ENCODE measurements at places on chromosomes 11 and 22.

GRCh38 chr11:17722000-17722643 lies 2.8 kb downstream of the MYOD1 start:
- peak; percentile 43 for DNase-seq

DNA sequence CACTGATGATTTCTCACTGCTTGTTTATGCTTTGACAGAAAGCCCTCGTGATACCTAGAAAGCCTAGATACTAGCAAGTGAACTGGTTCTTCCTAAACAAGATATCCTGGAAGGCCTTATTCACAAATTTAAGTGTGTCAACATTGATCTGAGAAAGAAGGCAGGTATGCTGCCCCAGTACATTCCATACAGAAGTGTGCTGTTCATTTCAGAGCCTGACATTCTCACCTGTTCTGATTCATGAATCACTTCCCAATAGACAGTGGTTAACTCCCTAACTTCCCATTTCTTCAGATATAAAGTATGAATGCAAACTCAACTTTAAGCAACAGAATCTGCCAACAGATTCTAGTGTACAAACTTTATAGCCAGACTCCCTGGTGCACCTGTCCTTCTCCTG lies 15.5 kb upstream of the RASSF10 start:
- no peak for DNase-seq

DNA sequence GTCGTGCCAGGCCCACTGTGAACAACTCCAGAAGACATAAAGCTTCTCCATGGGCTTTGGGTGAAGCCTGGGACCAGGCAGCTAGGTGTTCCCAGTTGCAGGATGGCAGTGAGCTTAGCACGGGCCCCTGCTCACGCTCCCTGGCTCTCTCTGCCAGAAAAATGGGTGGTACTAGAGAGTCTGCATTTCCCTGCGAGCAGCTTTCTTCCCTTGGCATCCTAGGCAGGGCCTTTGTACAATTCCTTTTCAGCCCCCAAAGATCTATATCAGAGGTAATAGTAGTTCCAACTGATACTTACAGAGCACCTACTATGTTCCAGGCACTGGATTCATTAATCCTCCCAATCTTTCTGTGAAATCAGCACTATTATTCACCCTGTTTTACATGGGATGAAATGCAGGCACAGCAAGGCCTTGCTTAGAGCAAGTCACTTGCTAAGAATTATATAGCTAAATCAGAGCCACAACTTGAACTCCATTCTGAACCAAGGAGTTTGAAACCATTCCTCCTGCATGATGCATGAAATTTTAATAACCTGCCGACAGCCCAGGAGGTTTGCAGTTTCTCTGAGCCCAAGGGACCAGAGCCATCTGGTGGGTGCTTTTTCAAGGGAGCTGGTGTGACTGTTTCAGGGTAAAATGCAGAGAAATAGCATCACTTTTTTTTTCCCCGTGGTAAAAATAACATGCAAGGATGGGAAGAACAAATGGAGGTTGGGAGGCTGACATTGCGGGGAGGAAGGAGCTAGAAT lies 22.7 kb downstream of the NAV2 start:
- DNase-seq: no peak

DNA sequence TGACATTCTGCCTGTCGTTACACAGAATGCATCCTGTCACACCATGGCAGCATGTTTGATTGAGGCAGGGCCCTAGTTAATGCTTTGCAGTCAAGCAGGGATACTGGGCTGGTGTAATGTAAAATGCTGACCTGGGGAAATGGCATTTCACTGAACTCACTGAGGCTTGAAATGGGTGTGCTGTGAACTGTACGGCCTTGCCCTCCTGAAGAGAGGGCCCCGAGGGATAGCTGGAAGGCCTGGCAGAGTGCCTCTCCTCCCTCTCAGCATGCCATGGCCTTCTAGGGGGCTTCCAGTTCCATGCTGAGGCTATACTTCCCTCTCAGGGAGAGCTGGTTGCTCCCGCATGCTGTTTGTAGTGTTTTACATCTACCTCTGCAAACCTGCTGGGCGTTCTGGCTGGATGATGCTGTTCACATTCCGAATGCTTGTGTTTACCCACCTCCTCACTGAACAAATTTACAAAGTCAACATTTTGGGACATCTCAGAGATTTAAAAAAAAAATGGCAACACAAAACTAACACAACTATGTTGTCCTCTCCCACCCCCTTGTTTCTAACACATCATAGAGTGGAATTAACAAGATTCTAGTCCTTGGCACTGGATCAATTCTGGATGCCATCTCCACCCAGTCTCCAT lies 416.7 kb upstream of the CADM1 start:
- peak; percentile 64 for DNase-seq

DNA sequence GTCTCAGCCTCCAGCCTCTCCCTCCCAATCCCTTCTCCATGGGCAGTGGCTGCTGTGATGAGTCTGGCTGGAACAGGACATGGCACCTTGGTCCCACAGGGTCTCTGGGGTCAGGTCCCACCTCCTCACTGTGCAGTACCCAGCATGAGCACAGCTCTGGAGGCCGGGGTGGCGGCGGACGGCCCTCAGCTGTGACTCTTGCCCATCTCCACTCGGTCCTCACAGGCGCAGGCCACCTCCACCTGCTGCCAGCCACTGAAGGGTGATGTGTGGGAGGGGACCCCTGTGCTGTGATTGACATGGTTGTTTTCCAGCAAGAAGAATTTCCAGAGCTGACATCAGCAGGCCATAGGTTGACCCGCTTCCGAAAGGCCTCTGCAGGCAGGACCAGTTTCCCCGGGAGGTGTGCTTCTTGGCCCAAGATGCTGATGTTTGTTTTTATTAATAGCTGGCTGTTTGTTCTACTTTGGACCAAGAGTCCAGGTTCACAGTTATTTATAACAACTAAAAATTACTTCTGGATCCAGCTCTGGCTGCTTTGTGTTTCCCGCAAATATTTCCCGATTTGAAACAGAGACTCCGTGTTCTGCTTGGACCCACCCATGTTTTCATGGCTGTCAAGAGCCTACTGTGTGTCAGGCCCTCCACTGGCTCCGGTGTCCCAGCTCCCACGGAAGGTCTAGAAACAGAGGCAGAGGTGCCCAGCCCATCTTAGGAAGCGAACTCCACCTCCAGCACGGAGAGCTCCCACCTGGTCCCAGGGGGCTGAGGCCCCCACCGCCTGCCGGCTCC lies 45.7 kb downstream of the SCUBE1 start:
- no peak for DNase-seq

GRCh38 chr11:17855531-17856290 lies 121.1 kb downstream of the KCNC1 start:
- DNase-seq: no peak

GRCh38 chr22:35154937-35155387 lies 89.0 kb downstream of the ISX start:
- peak; percentile 24 for DNase-seq

GRCh38 chr11:2531277-2531986 lies 86.6 kb downstream of the KCNQ1 start:
- peak; percentile 3 for DNase-seq

GRCh38 chr11:34640050-34640923 lies 19.4 kb downstream of the EHF start:
- no peak for DNase-seq

DNA sequence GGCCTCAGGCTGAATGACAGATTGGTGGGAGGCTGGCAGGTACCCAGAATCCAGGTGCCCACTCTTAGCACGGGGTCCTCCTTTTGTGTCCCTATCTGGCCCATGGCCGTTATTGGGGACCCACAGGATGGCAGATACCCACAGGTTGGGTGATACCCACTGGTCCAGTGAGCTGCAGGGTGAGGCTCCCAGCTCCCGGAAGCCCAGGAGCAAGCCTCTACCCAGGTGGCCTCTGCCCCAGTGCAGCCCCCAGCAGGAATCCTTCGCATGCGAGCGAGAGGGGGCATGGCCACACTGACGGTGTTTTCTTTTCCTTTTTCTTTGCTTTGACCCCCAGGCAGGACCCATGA lies 116.1 kb downstream of the PHF21B start:
- DNase-seq: no peak

DNA sequence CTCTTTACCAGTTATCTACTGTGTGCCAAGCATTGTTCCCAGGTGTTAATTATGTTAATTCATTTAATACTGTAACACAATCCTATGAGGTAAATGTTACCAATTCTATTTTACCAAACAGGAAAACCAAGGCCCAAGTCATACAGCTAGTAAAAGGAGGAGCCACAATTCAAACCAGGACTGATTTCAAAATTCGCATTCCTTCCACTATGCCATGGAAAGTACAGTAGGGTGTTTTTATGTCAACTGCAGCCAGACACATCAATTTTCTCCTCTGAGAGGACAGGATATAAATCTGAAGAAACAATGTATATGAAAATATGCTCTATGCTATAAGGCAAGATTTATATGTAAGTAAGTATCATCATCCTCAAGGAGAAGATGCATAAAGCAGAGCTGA lies 104.3 kb downstream of the RPL27A start:
- no peak for DNase-seq

- DNase-seq: no peak
Measured at GRCh38 chr11:133249065-133249464, 283.2 kb downstream of the OPCML start.

DNA sequence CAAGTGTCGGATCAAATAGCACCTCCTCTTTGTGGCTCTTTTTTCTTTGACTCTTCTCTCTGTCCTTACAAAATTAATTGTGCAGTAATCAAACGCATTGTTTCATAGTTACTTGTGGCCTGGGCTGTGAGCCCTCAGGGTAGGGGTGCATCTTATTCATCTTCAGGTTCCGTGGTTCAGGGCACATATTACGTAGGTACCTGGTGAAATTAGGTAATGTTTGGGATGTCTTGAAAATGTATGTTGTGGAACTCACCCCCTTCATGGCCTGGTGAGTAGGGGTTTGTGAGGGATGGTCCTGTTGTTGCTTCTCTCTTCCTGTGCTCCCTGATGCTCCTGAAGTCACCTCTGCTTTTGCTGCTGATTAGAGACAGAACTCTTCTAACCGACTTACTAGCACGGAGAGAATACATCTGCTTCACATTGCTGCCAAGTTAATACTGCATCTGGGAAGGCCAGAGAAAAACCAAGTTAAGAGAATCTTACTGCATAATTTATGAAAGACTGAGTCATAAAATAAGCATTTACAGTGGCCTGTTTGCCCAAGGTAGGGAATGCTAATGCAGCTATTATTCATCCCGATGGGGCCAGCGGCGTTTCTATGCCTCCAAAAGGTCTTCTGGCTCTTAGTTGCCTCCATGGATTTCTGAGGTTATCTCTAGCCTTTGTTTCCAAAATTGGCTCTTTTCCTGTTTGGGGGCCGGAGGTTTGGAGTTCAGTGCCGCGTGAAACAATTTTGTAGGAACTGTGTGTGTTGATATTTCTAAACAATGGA lies 66.9 kb downstream of the TBC1D22A start:
- DNase-seq: no peak

- no peak for DNase-seq
Measured at GRCh38 chr11:93952082-93952780, 68.9 kb upstream of the HEPHL1 start.

GRCh38 chr11:331358-332060 lies 10.8 kb upstream of the IFITM3 start:
- DNase-seq: no peak

DNA sequence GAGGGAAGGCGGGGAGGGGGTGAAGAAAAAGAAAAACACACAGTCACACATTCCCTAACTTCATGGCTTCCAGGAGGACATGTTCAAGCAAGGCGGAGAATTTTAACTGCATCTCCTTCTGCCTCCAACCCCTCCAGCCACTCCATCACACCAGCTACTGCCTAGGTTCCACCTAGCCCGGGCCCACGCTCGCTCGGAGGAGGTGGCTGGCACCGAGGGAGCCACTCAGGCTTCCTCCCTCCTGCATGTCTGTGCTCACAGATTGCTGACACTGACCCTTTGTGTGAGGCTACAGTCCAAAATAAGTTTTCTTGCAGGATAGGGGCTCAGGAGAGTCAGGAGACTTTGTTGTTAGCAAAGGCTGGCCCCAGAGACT lies 9.4 kb upstream of the OPCML start:
- no peak for DNase-seq

- no peak for DNase-seq
Measured at GRCh38 chr22:46828323-46828900, 66.0 kb downstream of the TBC1D22A start.

GRCh38 chr11:12113294-12113693 lies 2.9 kb downstream of the MICAL2 start:
- DNase-seq: no peak

DNA sequence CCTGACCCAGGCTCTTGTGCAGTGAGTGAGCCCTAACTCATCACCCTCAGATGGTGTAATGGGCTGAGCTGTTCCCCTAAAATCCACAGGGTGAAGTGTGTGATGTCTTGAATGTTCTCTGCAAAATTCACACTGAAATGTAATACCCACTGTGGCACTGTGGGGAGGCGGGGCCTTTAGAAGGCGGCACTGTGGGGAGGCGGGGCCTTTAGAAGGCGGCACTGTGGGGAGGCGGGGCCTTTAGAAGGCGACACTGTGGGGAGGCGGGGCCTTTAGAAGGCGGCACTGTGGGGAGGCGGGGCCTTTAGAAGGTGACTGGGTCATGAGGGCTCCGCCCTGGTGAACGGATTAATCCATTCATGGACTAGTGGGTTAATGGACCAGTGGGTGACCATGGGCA lies 33.0 kb downstream of the CHID1 start:
- DNase-seq: no peak

DNA sequence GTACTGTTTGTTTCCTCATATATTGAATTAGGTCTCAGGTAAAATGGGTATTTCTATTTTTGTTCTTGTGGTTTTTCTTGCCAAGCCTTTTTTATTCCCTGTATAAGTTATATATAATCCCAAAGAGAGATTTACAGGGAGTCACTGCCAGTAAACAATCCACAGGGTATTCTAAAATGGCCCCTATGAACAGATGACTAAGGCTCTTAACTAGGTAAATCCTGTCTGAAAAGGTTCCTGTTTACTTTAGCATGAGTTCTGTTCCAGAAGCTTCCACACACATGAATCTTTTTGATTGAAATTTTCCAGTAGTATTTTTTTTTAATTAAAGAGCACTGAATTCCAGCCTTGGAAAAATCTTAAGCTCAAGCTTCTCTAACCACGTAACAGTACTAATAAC lies 552.8 kb upstream of the CCDC179 start:
- no peak for DNase-seq

DNA sequence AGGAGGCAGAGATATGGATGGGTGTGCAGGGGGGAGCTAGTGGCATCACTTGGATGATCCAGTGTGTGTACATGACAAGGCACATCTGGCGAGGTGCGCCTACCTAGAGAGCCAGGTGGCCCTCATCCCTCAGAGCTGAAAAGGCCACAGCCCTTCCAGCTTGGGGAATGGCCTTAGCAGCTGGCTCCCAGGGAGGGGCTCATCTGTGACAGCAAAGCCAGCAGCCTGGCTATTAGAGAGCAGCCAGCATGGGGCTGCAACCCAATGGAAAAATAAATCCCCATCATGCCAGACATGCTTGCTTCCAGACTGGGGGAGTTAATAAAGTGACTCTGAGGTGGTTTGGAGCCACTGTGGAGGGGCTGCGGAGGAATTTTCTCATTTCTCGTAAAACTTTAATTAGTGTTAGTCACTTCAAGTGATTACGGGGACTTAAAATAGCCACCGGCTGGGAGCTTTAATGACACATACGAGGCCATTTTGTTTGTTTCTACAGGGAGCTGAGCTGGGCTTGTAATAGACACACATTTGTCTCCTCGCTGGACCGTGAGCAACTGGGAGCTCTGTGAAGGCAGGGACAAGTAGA lies 111.2 kb upstream of the ALX4 start:
- no peak for DNase-seq

GRCh38 chr11:74135127-74135840 lies 35.5 kb downstream of the C2CD3 start:
- no peak for DNase-seq

All from NCI-H748 treated with DMSO at 0.1 percent for 48 hours (cell line).